Stimulated activated CD4-positive, alpha-beta T cell treated with anti-CD3 and anti-CD28 coated beads, Interleukin-1b, Interleukin-23, amount 100 ng/mL, for 1 hour (primary cell): ENCODE measurements at places on chromosomes 16 and 17.

GRCh38 chr16:27566417-27566816 lies 16.5 kb downstream of the KATNIP start:
- no peak for DNase-seq

DNA sequence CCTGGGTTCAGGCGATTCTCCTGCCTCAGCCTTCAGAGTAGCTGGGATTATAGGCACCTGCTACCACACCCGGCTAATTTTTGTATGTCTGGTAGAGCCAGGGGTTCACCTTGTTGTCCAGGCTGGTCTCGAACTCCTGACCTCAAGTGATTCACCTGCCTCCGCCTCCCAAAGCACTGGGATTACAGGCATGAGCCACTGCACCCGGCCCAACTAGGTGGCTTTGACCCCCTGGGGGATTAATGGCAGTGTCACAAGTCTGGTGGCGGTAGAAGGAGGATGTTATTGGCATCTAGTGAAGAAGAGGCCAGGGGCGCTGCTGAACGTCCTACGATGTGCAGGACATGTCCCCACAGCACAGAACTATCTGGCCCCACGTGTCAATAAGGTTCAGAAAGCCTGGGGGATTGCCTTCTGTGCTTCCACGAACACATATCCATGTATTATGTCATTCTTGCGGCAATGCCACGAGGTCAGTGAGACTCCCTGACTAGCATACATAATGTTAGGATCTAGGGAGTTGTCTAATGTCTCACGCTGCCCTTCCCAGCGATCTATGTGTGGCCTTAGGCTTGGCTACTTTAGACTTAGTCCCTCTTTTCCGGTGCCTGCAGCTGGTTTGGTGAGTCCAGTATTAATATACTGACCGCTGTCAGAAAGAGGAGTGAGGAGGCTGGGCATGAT lies 75.8 kb downstream of the ABCC6 start:
- no peak for DNase-seq

DNA sequence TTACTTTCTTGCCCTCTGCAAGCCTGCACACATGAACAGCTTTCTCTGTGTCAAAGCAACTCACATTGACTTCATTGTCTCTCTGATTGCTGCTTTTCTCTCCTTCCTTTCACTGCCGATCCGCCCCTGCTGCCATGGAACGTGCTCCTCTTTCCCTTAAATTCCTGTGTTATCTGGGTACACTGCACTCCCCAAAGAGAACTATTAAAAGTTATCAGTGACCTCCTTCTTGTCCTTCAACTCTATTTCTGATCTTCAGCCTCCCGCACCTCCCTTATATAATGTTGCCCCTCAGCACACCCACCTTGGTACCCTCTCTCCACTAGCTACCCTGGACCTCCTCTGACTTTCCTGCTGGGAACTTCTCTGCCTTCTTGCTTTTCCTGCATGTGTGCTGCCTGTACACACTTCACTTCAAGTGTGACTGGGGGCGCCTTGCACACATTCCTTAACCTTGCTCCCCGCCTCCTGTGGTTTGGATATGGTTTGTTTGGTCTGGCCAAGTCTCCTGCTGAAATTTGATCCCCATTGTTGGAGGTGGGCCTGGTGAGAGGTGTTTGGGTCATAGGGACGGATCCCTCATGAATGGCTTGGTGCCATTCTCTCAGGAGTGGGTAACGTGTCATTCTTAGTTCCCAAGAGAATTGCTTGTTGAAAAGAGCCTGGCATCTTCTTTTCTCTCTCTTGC lies 26.7 kb upstream of the PMP22 start:
- no peak for DNase-seq

DNA sequence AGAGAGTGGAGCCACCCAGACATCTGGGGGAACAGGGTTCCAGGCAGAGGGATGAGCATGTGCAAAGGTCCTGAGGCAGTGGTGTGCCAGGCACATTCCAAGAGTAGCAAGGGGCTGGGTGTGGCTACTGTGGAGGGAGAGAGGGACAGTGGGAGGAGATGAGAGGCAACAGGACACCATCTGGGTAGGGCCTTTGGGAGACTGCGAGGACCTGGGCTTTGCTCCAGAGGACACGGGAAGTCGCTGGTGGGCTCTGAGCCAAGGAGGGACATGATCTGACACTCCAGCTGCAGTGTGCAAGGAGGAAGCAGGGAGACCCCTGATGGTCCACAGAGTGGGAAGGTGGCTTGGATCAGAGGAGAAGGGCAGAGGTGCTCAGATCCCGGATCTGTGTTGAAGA lies 56.7 kb upstream of the MED9 start:
- no peak for DNase-seq

DNA sequence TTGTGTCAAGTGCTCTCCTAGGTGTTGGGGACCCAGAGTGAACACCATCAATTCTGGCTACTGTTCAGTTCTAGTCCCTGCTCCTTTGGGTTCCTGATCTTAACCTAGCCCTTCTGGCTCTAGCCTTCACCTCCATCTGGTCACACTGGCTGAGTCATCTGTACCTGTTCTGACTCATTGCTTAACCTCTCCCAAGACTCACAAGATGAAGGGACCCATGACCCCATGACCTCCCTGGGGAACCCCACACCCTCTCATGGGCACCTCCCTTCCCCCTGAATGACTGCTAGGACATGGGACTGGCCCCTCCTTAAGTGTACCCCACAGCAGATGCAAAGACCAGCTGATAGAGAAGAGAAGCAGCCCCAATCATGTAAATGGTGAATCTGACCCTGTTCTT lies 345.8 kb upstream of the CDH5 start:
- DNase-seq = no peak

DNA sequence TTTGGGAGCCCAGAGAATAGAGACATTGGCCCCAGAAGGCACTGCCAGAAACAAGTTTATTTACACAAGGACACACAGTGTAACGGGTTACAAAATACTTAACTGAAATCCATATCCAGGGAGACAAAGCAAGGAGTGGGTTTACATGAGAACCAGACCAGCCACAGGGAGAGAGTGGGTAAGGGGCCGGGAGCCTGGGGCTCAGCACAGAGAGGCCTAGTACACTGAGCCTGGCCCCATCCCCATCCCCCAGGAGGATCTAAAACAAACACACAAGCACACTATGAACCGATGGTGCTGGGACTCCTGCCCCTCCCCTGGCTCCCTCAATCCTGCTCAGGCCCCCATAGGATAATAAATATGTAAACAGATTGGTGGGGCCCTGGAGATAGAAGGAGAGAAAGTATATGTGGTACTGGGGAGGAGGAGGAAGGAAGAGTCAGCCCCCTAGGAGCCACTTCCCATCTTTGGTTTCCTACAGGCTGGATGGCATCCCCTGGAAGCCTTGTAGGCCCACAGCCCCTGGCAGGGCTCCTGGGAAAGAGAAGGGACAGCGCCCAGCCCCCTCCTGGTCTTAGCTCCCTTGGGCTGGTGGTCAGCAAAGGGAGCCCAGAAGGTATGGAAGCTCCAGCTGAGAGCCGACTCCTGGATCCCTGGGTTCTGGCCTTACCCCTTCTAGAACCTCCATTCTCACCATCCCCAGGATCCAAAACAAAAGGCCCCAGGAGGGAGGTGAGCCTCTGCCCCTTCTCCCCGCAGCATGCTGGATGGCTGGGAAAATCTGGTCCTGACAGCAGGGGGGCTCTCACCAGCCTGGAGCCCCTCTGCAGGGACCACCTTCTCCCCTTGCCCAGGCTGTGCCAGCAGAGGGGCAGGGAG lies 6.4 kb downstream of the G6PC3 start:
- no peak for DNase-seq

DNA sequence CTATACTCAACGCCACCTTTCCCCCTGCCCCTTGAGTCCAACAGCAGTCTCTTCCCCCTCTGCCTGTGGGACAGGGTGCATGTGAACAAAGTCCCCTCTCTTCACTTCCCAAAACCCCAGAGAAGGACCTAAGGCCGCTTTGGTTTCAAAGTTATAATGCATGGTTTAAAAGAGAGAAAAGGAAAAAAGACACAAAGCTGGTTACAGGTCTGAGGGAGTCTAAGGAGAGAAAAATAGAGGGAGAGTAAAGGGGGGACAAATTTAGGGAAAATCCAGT lies 1.1 kb upstream of the GABARAP start:
- no peak for DNase-seq
